ENCODE measurements at places on chromosomes 1 and 21. TPM values are rescaled to one million over a fixed set of nuclear protein-coding genes. Genes with fewer than 3 reads are reported as not detected.

The TDRD5 gene
- not detected for total RNA-seq

The RWDD3 gene
- total RNA-seq: 10.3 TPM

The REN gene
- 3.1 TPM for total RNA-seq

The HCRTR1 gene
- total RNA-seq: not detected

The RHD gene
- total RNA-seq: not detected

The OTUD3 gene
- total RNA-seq: 9.7 TPM

The PTPRF gene
- total RNA-seq: 100 TPM

The CD247 gene
- total RNA-seq: 0.17 TPM
